ENCODE measurements at places on chromosomes 6 and 20.

- no peak for DNase-seq
Measured at GRCh38 chr6:166286839-166287271, 21.3 kb downstream of the PRR18 start.

GRCh38 chr6:111724039-111724438 lies 118.4 kb upstream of the TRAF3IP2 start:
- no peak for DNase-seq

DNA sequence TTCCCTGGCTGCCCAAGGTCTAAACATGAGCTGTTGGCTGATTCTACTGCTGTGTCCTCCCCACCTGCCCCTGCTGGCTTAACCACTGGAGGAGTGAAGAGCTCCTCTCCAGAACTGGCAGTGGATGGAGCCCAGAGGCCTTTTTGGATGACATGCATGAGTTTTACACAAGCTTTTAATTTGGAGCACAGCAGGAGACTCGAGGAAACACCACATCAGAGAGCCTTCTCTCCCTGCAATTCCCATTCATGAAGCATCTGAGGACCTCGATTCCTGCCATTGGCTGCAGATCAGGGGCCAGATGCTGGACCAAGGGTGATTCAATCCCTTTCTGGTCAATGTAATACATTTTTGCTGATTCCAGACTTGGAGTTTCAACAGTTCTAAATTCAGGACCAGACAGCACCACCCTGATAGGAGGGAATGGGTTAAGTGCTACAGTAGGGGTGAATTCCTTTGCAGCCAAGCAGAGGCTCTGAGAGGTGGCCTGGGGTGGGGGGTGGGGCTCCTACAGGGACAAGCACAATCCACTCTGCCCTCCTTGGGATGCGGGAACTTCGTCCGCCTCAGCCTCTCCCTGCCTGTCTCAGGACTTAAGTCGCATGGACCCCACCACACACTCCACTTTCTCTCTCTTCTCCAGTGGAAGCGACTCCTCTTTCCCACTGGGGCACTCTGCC lies 599 bp upstream of the PSORS1C1 start:
- no peak for DNase-seq

- peak; percentile 20 for DNase-seq
Measured at GRCh38 chr20:50987493-50988210, 29.0 kb downstream of the MOCS3 start.

- DNase-seq: no peak
Measured at GRCh38 chr6:139654888-139655782, 280.7 kb upstream of the CITED2 start.

Measured in stimulated activated CD8-positive, alpha-beta memory T cell treated with anti-CD3 and anti-CD28 coated beads, Interleukin-15, amount 100 ng/mL, for 4 hours (primary cell).